Stimulated activated CD4-positive, alpha-beta T cell treated with anti-CD3 and anti-CD28 coated beads, Interleukin-15, amount 100 ng/mL, for 1 hour (primary cell): ENCODE measurements at places on chromosomes 2 and 18.

GRCh38 chr2:160109939-160110673 is 47.7 kb upstream of the PLA2R1 start:
- no peak for DNase-seq

DNA sequence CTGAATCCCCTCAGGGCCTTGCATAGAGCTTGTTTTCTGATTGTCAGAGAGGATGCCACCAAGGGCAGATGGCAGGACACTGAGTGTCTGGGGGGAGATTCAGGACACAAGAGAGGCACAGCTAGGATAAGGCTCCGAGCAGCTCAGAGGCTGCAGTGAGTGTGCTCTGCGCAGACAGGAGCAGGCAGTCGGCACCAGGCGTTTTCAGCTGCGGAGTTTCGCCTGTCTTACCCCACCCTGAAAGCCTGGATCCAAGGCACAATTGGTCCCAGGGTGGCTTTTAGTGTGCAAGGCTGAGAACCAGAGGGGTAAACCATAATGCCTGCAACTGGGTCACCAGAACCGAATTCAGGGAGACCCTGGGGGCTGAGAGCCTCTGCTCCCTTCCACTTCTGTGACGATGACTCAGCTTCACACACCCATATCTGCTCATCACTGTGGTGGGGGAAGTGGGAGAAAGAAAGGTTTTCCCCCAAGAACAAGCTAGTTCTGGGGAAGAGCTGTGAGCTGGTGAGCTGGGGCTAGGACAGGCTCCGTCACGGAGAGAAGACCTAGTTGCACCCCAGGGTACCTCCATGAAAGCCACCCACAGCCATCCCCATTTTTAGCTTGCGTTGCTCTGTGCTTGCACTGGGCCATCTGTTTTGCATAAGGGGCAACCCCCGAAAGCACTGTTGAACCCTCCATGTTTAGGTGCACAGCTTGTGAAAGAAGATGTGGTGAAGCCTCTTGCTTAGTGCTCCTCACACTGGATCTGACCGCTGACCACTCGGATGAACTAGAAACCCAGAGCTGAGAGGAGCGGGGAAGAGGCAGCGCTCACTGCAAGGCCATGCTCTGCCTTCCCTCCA is 173.7 kb downstream of the CELF4 start:
- no peak for DNase-seq

DNA sequence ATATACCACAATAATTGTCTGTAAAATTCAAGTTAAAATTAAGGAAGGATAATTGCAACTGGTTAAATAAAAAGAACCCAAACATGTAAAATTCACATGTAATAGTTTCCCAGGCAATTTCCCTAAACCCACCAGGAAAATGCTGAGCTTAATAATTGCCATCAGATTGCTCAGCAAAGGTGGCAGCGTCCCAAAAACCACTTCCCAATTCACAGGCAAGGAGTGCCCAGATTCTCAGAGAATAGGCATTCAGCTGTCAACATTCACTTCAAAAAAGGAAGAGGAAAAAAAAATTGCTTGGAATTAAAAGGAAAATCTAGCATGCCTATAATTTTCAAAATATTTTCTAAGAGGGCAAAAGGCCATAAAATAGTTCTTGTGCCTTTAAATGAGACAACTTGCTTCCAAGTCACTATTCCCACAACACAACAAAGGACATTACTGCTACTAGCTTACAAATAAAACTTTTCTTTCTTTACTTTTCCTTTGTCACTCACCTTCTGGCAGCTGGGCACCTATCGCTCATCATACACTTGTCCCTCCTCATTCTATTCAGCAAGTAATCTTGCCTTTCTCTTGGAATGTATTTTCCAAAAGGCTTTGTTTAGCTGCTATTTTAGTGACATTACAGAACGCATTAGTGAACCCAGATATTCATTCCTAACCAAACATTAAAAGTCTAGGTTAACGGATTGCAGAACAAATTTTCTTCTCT is 15.2 kb downstream of the SRBD1 start:
- no peak for DNase-seq

GRCh38 chr2:65059071-65059470 is 2.9 kb downstream of the CEP68 start:
- DNase-seq, result no peak

DNA sequence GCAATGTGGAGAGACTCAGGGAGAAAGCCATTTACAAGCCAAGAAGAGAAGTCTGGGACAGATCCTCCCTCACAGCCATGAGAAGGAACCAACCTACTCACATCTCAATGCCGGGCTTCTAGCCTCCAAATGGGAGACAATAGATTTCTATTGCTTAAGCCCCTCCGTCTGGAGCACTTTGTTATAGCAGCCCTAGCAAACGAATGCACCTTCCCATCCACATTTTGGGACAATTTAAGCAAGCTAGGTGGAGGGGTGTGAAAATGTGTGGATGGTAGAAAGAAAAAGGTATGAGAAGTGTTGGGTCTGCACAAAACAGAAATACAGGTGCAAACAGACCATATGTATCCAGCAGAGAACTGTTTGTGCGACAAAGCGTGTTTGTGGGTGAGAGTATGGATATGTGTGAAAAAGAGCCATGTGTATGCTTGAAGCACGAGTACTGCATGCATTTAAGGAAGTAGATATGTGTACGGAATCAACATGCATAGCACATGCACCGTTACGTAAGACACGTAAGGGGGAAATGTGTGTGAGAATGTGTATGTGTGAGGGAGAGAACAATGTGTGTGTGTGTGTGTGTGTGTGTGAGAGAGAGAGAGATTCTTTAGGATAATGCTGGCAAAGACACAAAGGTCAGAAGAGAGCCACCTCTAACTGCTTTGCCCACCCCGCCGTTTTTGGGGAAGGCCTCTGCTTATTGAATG is 13.1 kb upstream of the E2F6 start:
- no peak for DNase-seq

- DNase-seq, result no peak
Observed at GRCh38 chr2:179596018-179596417, 265.4 kb downstream of the ZNF385B start.

DNA sequence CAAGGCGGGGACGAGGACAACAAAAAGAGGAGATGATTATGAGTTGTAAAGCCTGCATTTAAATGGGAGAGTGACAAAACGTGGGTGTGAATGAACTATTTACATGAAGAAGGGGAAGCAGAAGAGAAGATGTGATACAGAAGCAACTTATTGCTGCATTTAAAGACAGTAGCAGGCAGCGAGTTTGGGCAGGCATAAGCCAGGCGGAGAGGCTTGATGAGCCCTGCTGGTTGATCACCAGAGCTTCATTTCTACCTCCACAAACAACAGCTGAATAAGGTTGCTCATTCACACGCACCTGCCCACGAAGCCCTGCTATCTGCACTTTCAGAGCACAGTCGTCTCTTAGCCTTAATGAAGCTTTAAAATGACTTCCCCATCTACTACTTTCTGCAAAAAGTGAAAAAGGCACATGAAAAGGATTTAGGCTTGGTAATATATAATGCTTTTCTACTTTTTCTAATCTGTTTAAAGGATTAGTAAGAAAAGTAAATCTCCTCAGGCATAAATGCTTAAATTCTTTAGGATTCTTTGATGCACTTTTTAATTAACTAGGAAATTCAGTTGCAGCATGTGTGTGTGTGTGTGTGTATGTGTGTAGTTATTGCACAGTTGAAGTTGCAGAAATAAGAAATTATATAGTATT is 3.1 kb downstream of the SLC38A11 start:
- DNase-seq, result no peak

DNA sequence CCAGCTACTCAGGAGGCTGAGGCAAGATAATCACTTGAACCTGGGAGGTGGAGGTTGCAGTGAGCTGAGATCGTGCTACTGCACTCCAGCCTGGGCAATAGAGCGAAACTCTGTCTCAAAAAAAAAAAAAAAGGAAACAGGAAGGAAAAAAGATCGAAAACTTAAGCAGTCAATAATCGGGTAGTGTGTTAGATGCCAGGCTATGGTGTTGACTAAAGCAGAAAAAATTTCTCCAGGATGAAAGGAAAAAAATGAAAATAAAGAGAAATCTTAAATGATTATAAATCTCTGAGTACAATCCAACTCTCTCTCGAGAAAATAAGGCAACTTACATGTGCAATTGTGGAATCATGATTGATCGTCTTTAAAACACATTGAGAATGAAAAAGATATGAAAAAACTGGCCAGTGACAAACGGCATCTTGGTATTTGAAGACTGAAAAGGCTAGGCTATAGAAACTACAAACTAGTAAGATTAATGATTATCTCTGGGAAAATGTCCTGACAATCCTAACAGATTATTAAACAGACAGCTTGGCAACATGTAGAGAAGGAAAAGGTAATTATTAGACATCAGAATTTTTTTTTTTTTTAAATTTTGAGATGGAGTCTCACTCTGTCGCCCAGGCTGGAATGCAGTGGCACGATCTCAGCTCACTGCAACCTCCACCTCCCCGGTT is 16.3 kb upstream of the EPHA4 start:
- no peak for DNase-seq

DNA sequence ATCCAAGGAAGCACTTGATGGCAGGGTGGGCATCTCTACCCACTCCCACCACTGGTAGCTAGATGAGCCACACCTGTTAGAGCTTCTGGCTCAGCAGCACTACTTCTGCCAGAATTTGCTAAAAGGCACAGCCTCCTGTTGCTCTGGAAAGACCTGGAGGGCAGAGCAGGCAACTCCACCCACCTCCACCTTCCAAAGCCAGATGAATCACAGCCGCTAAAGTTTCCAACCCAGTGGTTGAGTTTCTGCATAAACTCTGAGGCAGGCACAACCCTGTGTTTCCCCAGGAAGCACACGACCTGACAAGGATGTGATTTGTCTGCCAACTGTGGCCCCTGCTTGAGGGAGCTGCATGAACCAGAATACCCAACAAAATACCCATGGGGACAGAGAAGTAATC is 111.6 kb upstream of the GCFC2 start:
- DNase-seq, result no peak

DNA sequence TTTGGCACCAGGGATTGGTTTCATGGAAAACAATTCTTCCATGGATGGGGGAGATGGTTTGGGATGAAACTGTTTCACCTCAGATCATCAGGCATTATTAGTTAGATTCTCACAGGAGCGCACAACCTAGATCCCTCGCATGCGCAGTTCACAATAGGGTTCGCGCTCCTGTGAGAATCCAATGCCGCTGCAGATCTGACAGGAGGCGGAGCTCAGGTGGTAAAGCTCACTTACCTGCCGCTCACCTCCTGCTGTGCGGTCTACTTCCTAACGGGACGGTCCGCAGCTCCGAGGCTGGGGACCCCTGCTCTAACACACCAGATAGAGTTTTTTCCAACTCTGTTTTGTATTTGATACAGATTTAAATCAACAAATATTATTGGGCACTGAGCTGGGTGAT is 286.5 kb downstream of the MTX2 start:
- DNase-seq, result no peak

GRCh38 chr2:156745619-156746018 is 309.4 kb downstream of the GPD2 start:
- no peak for DNase-seq

DNA sequence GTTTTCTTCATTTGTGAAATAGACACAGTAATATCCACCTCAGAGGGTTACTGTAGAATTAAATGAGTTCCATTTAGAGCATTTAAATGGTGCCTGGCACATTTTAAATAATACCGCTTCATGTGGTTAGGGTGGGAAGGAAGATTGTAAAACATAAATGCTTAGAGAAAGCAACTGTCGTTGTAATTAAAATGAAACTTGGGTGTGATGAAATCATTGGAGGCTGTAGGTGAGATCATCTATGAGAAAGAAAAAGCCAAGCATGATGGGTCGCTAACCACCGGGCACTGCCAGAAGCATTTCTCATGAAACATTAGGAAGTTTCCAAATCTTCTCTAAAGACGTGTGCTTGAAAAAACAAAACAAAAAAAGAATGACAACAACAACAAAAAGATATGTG is 8.2 kb upstream of the SLC39A10 start:
- no peak for DNase-seq

DNA sequence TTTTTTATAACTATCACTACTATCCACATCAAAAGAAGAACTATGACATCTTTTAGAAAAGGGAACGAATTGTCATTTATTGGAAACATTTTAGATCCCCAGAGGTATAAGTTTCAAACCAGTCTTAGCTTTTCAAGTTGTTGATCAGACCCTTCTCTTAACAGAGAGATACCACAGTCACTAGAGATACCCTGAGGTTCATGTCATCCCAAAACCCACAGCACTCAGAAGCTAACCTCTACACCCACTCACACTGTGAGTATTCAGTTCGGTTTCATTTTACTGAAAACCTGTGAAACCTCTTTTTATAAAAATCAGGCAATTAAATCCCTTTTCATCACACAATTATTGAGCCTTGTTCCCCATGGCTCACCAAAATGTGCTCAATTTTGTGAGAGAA is 156.2 kb downstream of the DTNA start:
- DNase-seq, result no peak

DNA sequence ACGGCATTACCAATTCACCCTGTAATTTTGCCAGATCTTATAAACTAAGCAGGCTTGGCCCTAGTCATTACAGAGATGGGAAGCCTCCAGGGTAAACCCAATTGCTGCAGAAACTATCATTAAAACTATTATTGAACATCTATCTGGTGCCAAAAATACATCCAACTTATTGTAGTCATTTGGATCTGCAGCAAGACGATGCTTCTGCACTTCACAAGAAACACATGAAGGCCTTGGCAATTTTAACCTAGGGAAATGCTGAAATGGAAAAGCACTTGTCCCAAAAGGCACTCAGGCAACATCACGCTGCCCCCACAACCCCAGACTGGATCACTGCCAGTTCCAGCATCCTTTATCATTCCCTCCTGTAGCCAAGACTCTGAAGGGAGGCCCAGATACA is 85.3 kb upstream of the ACVR2A start:
- no peak for DNase-seq

- no peak for DNase-seq
Observed at GRCh38 chr2:216688731-216689340, 6.5 kb downstream of the IGFBP5 start.

GRCh38 chr2:31831585-31831984 is 179.2 kb downstream of the MEMO1 start:
- no peak for DNase-seq

DNA sequence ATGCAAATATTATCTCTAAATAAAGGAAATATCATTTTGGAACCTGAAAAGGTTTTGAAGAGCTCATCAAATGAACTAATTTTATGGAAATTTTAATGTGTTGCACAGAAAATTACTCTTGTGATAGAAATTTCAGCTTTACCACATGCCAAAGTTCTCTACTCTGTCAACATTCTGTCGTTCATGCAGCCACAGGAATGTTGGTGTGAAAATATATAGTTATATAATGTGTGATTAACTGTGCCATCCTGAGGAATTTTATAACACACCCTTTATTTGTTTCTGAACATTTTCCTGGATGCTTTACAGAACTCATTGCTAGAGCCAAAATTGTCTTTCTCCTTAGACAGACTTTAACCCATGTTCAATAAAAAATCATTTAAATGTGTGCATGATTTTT is 202.5 kb upstream of the SLC8A1 start:
- no peak for DNase-seq

- DNase-seq, result no peak
Observed at GRCh38 chr2:172086241-172087206, 1.2 kb downstream of the DLX1 start.
